ENCODE measurements at places on chromosomes 12 and 14.

DNA sequence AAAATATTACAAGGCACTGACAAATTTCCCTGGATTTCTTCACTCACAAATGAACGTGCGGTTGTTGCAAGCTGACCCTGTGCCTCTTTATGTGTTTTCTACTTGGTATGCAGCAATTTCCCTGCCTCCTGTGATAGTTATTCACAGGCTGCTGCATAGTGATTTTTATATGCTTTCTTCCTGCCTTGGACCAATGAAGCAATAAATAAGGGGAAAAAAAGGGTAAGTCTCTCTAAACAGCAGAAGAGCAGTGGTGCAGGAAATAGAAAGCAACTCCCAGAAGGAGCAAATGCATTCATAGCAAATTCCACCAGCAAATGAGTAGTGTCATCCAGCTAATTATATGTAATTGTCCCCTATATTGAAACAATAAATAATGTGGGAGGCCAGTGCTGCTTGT is 737.9 kb downstream of the GALC start:
- no peak for DNase-seq

GRCh38 chr14:102103062-102103695 is 16.3 kb upstream of the HSP90AA1 start:
- DNase-seq = no peak

DNA sequence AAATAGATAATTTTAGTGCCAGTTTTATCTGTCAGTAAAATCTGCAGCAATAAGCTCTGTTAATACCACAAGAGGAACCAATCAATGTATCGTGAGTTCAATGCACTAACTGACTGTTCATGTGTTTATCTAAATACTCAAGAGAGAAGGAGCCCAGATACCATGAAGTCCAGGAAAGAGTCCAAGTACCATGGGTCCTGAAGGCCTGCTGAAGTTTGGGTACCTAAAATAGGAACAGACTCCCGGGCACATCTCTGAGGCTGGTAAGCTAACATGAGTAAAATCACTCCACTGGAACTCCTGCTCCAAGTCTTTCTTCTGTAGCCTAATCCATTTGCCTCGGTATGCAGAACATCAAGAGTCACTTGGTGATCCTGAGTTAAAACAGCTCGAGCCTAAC is 71.1 kb downstream of the PRKD1 start:
- DNase-seq = no peak

DNA sequence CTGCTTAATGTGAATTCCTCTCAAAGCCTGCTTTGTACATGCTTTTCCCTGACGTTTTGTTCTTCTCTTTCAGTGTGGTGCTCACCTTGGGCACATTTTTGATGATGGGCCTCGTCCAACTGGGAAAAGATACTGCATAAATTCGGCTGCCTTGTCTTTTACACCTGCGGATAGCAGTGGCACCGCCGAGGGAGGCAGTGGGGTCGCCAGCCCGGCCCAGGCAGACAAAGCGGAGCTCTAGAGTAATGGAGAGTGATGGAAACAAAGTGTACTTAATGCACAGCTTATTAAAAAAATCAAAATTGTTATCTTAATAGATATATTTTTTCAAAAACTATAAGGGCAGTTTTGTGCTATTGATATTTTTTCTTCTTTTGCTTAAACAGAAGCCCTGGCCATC is 184.6 kb downstream of the MSRB3 start:
- DNase-seq = no peak

GRCh38 chr12:123062681-123063486 is 82.4 kb downstream of the ARL6IP4 start:
- DNase-seq = no peak

- DNase-seq = no peak
Measured at GRCh38 chr14:22748631-22749068, 17.8 kb upstream of the OXA1L start.

DNA sequence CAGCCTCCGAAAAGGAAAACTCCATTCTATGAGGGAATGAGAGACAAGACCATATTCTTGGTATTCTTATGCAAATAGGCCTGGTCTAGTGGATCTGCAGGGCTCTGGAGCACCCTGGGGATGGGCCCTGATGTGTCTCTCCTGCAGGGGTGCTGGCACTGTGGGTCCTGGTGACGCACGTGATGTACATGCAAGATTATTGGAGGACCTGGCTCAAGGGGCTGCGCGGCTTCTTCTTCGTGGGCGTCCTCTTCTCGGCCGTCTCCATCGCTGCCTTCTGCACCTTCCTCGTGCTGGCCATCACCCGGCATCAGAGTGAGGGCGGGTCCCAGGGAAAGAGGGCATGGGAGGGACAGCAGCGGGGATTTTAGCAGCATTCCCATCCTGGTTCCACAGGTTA is 5.8 kb downstream of the SLC48A1 start:
- no peak for DNase-seq
